ENCODE measurements at places on chromosomes 13 and 19.

- peak; percentile 42 for DNase-seq
Observed at GRCh38 chr19:35752746-35753350, 4.0 kb downstream of the HSPB6 start.

GRCh38 chr19:48614436-48615230 is at the start of gene FAM83E:
Gene FAM83E, minus strand, starts transcription at chr19:48615076. Its CDS starts 1,704 bp downstream, at chr19:48613372.
- DNase-seq: no peak

DNA sequence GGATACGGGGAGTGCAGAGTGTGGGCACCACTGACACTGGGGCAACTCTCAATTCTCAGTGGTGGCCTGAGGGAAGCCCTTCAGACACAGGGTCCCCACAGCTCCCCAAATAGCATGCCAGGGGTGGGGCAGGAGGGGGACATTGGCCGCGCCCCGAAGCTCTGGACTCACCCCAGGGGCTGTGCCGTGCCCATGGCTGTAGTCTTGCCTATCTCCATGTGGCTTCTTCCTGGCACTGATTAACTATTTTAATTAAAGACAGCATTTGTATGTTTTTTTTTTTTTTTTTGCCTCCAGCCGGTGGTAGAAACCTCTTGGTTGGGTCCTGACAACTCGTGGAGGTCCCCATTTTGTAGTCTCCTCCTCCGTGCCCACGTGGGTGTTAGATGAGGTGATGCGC is 23.3 kb downstream of the GATAD2A start:
- no peak for DNase-seq

DNA sequence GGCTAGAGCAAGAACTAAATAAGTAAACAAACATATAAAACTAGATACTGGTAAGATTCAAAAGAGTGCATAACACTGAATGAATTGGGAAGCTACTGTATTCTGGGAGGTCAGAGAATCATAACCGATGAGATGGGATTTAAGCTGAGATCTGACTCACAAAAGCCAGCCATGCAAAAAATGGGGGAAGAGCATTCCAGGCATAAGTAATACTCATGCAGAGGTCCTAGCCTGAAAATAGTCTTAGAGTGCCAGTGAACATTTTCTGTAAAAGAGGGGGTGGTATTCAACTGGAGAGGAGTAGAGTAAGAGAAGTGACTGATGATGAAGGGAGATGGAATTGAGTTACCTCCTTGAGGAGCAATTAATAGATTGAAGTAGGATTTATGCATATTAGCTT is 872.0 kb upstream of the GPC6 start:
- DNase-seq: no peak

DNA sequence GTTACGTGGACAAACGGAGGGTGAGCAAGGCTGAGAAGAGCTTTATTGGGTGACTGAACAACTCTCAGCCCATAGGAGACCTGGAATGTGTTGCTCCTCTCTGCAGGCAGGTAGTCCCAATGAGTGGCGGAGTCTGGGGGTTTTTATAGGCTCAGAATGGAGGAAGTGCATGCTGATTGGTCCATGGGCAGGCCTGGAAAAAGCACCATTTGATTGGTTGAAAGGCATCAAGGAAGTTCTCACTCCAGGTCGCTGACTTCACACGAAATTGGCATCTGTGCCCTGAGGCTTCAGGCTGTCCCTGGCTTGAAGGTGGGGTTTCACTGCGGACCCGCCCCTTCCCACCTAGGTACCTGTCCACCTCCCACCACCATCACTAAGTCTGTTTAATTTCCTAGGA is 65.4 kb downstream of the SPATA13 start:
- no peak for DNase-seq

GRCh38 chr19:35715981-35716800 is 1.6 kb upstream of the KMT2B start:
- DNase-seq: peak; percentile 56

- DNase-seq: no peak
Observed at GRCh38 chr19:42201489-42202289, 15.8 kb downstream of the DEDD2 start.

DNA sequence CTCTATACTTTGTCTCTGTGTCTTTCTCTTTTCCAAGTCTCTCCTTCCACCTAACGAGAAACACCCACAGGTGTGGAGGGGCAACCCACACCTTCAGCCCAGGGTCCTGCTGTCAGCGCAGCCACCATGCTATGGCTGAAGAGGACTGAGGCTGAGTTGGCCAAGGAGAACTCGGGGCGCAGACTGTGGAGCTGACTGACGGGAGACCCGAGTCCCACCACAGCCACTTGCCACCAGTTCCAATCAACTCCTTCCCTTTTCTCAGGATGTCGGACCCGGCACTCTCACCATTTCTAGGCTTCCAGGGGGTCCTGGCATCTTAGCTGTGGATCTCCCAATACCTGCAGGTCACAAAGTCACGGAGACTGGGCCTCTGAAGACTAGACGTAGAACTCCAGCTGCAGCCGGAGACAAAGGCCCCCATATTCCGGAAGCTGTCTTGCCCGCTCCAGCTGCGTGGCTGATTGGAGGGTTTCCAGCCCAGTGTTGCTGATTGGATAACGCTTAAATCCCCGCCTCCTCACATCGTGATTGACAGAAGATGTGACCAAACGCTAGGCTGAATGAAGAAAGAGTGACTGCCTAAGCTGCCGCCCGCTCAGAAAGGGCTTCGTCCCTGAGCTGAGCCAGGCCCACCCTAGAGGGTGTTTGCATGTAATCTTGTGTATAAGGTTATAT is 63.6 kb downstream of the ZNF429 start:
- no peak for DNase-seq

- no peak for DNase-seq
Observed at GRCh38 chr19:10604460-10604980, 17.4 kb upstream of the AP1M2 start.

DNA sequence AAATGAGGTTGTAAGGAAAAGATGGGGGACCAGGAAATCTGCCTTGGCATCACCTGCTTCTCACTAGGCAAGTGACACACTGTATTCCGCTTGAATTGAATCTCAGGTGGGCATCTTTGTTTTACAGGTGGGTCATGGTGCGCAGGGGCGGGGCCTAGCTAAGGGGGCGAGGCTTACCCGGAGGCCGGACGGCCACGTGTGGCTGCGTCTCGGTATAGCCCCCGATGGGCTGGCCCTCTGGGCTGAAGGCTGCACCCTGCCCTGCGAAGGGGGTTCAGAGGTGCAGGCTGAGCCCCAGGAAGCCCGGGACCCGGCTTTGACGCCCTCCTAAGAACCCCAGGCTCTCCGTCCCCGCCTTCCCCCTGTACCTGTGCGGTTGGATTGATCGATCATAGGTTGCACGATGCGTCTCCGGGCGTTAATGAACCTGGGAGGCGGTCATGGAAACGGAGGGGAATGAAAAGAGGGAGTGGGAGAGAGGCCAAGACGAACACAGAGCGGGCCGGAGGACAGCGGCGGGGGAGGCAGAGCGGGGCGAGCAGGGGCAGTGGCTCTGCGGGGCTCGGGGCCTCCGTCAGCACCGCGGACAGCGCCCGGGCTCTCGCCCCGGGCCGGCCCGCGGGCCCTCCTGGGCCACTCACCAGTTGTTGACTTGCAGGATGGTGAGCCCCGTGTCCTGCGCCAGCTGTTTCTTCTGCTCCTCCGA is 12.5 kb downstream of the MEIS3 start:
- no peak for DNase-seq
